H1 (cell line): ENCODE measurements at places on chromosomes 5 and 9.

GRCh38 chr9:79000230-79001002 lies 571.3 kb upstream of the TLE4 start:
- no peaks in the 10 kb centered on the region for H3K27me3 ChIP-seq
- H3K4me3 ChIP-seq, result no peak overlapping the region
- no peaks in the 10 kb centered on the region for H3K4me1 ChIP-seq
- H3K27ac ChIP-seq, result no peak overlapping the region
- no peaks in the 10 kb centered on the region for H3K36me3 ChIP-seq

- no peak overlapping the region for H3K4me3 ChIP-seq
- peaks cover 4% of the 10 kb centered on the region for H3K4me1 ChIP-seq
- H3K27me3 ChIP-seq, result no peaks in the 10 kb centered on the region
- no peaks in the 10 kb centered on the region for H3K36me3 ChIP-seq
Measured at GRCh38 chr5:167509076-167509475, 782.4 kb upstream of the WWC1 start.

DNA sequence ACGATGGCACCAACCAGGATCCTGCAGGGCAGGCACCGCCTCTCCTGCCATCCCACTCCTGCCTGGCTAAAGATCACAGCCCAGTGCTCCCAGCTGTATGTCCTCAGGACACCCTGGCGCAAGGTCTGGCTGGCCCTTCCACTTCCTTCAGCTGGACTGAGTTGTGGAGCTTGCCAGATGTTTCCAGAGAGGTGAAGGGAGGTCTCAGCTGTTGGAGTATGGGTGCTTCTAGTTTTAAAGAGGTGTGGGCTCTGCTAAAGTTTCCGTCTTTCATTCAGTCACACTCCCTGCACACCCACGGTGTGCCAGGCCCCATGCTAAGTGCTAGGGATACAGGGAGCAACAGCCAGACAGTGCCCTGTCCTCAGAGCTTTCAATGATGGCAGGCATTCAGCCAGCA lies 34.1 kb downstream of the C5orf15 start:
- no peak overlapping the region for H3K27ac ChIP-seq
- H3K36me3 ChIP-seq, result no peaks in the 10 kb centered on the region
- DNase-seq, result no peak
- no peaks in the 10 kb centered on the region; the same call in 1 of the 2 replicates for H3K4me1 ChIP-seq

DNA sequence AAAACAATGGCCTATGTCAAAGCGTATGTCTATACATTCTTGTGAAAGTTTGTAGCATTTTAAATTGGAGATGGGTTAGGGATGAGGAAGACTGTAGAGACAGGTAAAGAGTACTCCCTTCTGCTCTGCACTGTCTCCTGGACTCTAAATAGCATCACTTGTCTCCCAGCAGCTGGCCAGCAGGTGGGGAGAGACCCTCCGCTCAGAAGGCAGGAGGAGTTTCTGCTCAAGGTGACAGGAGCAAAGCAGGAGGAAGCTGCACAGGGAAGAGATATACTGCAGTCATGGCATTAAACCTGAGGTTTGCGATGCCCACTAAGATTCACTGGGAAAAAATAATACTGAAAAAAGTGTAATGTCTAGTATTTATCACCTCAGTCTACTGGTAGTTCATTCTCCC lies 10.7 kb upstream of the ASTN2 start:
- H3K4me3 ChIP-seq, result no peak overlapping the region
- no peak overlapping the region for H3K27ac ChIP-seq
- H3K4me1 ChIP-seq, result no peaks in the 10 kb centered on the region
- H3K27me3 ChIP-seq, result no peaks in the 10 kb centered on the region
- no peaks in the 10 kb centered on the region for H3K36me3 ChIP-seq

DNA sequence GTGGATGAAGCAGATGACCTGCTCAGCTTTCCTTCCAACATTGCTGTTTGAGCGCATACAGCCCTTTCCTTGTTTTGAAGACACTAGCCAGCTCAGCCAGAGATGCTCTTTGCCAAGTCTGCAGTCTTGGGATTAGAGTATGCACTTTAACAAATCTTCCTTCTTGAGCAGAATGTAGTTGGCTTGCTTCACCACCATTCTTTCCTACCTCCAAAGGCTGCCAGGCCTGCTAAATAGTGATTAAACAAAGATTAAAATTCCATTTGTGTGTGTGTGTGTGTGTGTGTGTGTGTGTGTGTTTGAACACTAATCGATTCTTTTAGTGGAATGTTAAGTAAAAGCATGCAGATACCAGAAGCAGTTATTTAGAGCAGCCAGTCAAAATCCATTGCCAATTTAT lies 97.6 kb downstream of the GALNT10 start:
- no peak overlapping the region for H3K4me3 ChIP-seq
- H3K4me1 ChIP-seq, result peaks cover 5% of the 10 kb centered on the region
- no peaks in the 10 kb centered on the region for H3K27me3 ChIP-seq
- no peaks in the 10 kb centered on the region for H3K36me3 ChIP-seq
- no peak overlapping the region for H3K27ac ChIP-seq
- no peak for DNase-seq

DNA sequence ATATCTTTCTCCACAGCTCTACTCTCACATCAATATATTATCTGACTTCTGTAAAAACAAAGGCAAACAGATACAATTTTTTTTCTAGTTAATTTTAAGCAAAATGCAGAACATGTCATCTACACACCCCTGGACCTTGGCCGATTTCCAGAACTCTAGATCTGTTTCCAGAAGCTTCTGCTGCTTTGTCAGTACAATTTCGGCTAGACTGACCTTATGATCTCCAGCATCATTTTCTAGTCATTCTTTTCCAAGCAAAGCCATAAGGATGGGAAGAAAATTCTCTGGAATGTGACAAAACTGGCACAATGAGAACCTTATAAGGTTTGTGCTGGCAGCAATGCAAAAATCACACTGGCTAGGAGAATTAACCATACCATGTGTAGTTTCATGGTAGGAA lies 132.8 kb upstream of the MPDZ start:
- H3K27ac ChIP-seq, result no peak overlapping the region
- no peak for DNase-seq
- no peaks in the 10 kb centered on the region for H3K27me3 ChIP-seq
- no peaks in the 10 kb centered on the region for H3K36me3 ChIP-seq
- H3K4me1 ChIP-seq, result no peaks in the 10 kb centered on the region
- no peak overlapping the region for H3K4me3 ChIP-seq

DNA sequence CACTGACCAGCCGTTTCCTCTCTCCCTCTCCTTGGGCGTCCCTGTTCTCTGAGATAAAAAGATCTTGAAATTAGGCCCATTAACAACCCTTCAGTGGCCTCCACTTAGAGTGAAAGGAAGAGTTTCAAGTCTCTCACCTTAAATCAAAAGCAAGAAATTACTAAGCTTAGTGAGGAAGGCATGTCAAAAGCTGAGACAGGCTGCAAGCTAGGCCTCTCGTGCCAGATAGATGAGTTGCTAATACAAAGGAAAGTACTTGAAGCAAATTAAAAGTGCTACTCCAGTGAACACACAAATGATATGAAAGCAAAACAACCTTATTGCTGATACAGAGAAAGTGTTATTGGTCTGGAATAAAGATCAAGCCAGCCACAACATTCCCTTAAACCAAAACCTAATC lies 331.3 kb upstream of the SEMA6A start:
- no peak overlapping the region for H3K27ac ChIP-seq
- no peak overlapping the region for H3K4me3 ChIP-seq
- H3K4me1 ChIP-seq, result no peaks in the 10 kb centered on the region
- H3K27me3 ChIP-seq, result no peaks in the 10 kb centered on the region

DNA sequence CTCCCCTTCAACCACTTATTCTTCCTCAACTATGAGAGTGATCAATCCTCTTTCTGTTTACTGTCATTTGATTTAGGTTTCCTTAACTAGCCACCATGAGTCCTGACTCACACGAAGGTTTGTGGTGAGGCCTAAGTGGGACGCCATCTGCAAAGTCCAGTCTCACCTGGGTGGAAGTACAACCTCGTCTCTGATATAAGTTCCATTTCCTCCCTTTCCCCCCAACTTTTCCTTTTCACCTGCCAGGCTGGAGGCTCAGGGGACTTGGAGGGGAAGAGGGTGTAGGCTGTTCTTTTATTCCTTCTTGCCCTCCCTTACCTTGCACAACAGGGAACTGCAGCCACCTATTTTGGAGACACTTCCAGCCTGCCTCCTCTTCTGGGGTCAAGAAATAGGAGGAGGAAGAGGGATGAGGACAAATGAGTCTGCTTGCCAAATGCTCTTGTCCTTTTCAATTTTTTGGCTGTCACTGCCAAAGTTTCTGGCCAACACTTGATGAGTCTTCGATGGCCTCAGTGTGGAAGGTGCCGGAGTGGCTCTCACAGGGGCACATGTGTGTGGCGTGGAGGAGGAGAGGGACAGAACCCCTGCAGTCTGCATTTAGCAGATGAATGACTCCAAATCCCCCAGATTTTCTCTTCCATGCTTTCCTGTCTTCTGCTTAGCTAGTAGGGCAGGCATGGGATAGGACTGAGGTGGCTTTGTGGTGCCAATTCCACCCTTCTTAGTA lies 249.6 kb downstream of the NSG2 start:
- H3K4me1 ChIP-seq, result no peaks in the 10 kb centered on the region
- no peak overlapping the region for H3K4me3 ChIP-seq
- no peak overlapping the region for H3K27ac ChIP-seq

GRCh38 chr5:6868575-6869215 lies 155.5 kb downstream of the TENT4A start:
- no peaks in the 10 kb centered on the region for H3K4me1 ChIP-seq
- H3K4me3 ChIP-seq, result no peak overlapping the region
- no peaks in the 10 kb centered on the region for H3K27me3 ChIP-seq
- no peak for DNase-seq
- no peak overlapping the region for H3K27ac ChIP-seq

- H3K4me3 ChIP-seq, result no peak overlapping the region
- no peaks in the 10 kb centered on the region for H3K27me3 ChIP-seq
- H3K4me1 ChIP-seq, result no peaks in the 10 kb centered on the region
- no peak for DNase-seq
Measured at GRCh38 chr5:150107909-150108447, 21.6 kb upstream of the CSF1R start.

DNA sequence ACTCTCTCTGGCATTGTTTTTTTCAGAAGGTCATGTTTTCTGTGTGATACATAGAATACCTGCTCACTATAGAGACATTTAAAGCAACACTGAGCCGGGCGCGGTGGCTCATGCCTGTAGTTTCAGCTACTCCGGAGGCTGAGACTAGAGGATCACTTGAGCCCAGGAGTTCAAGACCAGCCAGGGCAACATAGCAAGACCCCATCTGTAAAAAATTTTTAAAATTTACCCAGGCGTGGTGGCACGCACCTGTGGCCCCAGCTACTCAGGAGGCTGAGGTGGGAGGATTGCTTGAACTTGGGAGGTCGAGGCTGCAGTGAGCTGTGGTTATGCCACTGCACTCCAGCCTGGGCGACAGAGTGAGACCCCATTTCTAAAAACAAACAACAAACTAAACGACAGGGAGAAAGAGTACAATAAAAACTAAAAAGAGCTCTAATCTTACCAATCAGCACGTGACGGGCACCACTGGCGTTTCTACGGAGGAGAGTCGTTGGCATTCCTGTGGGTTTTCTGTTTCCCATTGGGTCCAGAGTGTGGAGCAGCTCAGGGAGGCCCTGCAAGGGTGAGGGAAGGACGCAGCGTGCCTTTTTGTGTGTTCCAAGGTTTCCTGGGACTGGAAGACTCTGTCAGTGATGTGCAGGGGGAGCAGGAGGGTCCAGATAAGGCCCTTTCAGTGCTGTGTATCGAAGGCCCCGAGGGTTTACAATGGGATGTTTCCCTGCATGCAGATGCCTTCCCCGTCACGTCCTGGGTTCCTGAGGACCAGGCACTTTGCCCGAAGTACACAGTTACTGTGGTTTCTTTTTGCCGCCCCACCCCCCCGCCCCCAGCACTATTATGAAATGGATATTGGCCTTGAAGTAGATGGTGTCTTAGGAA lies 7.2 kb upstream of the RNU6ATAC start:
- H3K4me1 ChIP-seq, result no peaks in the 10 kb centered on the region
- H3K27me3 ChIP-seq, result no peaks in the 10 kb centered on the region
- no peak for DNase-seq
- no peak overlapping the region for H3K4me3 ChIP-seq

GRCh38 chr9:107163370-107163769 lies 119.7 kb upstream of the RAD23B start:
- no peaks in the 10 kb centered on the region for H3K4me1 ChIP-seq
- no peak overlapping the region for H3K27ac ChIP-seq
- H3K27me3 ChIP-seq, result no peaks in the 10 kb centered on the region
- no peak overlapping the region for H3K4me3 ChIP-seq
- H3K36me3 ChIP-seq, result no peaks in the 10 kb centered on the region
- DNase-seq, result no peak

GRCh38 chr9:86605303-86605702 lies 251.1 kb upstream of the TUT7 start:
- no peaks in the 10 kb centered on the region; the same call in 1 of the 2 replicates for H3K4me1 ChIP-seq
- H3K27ac ChIP-seq, result no peak overlapping the region
- no peaks in the 10 kb centered on the region for H3K27me3 ChIP-seq
- no peaks in the 10 kb centered on the region for H3K36me3 ChIP-seq
- no peak overlapping the region for H3K4me3 ChIP-seq

DNA sequence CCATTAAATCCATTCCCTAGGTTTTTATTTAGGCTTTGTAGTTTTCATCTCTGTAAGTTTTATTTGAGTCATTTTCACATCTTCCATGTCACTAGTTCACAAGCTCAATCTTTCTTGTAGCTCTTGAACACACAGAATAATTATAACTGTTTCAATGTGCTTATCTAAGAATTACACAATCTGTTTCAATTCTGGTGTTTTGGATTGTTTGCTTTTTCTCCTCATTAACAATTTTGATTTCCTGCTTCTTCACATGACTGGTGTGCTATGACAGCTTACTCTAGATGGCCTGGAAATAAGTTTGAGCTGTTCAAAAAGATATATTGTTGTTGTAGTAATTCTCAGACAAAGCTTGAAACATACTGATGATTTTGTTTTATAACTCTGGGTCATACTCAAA lies 1974.1 kb upstream of the NUDT12 start:
- no peaks in the 10 kb centered on the region for H3K4me1 ChIP-seq
- H3K4me3 ChIP-seq, result no peak overlapping the region
- no peaks in the 10 kb centered on the region for H3K27me3 ChIP-seq
- no peaks in the 10 kb centered on the region for H3K36me3 ChIP-seq
- DNase-seq, result no peak
- H3K27ac ChIP-seq, result no peak overlapping the region

DNA sequence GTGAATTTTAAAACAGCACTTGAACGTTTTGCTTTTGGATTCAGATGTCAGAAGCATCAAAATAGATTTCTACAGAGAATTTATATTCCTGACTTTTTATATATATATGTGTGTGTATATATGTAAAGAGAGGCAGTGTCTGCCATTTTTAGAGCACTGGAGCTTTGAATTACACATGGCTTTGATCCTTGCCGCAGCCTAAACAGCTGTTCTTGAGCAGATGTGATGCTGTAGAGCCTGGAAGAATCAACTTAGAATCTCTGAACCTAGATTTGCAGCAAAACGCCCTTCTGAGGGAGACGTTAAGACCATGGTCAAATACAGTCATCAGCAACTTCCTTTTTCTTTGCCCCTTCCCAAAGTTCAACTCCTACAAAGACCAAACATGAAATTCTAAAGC lies 21.7 kb upstream of the C5orf47 start:
- H3K27ac ChIP-seq, result no peak overlapping the region
- H3K4me3 ChIP-seq, result no peak overlapping the region

- H3K4me1 ChIP-seq, result peaks cover 4% of the 10 kb centered on the region; the same call in 1 of the 2 replicates
- no peak overlapping the region for H3K27ac ChIP-seq
- no peaks in the 10 kb centered on the region for H3K36me3 ChIP-seq
- H3K27me3 ChIP-seq, result no peaks in the 10 kb centered on the region
- no peak for DNase-seq
Measured at GRCh38 chr5:127587246-127587917, 61.5 kb upstream of the CTXN3 start.

- H3K4me3 ChIP-seq, result no peak overlapping the region
- no peaks in the 10 kb centered on the region; the same call in none of the 2 replicates for H3K27me3 ChIP-seq
- no peak overlapping the region for H3K27ac ChIP-seq
- no peak for DNase-seq
Measured at GRCh38 chr9:134598884-134599245, 42.7 kb upstream of the COL5A1 start.
